ENCODE measurements at places on chromosomes 3 and 15. TPM values are rescaled to one million over a fixed set of nuclear protein-coding genes. Genes with fewer than 3 reads are reported as not detected.

DNA sequence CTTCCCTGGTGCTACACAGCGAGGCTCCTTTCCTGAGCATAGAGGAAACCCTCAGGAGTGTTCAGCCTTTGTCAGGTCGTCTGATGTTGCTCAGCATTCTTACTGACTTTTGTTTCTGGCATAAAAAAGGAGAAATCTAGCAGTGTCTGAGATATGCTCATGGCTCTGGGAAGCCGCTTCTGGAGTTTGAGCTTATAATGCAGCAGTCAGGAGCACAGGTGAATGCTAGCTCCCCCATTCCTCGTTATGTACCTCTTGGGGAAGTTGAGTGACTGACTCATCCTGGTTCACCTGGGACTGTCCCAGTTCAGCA is 49.2 kb upstream of the MYZAP start:
- peaks cover 15% of the 10 kb centered on the region for H3K4me1 ChIP-seq
- no peaks in the 10 kb centered on the region for H3K27me3 ChIP-seq
- no peak overlapping the region for H3K27ac ChIP-seq
- H3K4me3 ChIP-seq = no peak overlapping the region

The MEIS2 gene
- 11.7 TPM for total RNA-seq

DNA sequence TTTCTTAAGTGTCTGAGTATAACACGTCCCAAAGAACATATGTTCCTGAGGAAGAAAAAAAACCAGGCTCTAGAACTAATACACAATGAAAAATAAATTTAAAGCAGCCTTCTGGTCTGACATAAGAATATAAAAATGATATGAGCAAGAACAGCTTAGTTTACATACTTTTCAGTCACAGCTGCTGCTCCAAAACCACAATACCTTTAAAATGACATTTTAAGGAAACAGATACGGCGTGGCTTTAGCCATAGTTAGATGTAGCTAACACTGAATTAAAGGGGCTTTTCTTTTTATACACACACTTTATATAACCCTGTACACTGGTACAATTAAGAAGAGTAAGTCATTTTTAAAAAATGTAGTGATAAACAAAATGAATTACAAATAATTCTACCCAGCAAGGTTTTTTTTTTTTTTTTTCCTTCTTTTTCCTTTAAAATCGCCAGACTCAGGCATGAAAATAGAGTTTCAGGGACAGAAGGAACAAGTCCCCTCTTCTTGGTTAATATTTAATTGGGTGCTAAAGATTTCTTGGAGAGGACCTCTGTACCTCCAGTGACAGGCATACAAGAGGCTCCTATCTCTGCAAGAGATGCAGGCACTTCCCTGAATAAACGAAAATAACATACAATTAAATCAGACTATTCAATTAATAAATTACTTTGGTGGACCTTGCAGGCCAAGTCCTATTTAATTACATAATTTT is 265.6 kb downstream of the FOXP1 start:
- no peaks in the 10 kb centered on the region for H3K36me3 ChIP-seq
- H3K4me1 ChIP-seq = no peaks in the 10 kb centered on the region
- no peaks in the 10 kb centered on the region for H3K27me3 ChIP-seq
- H3K27ac ChIP-seq = no peak overlapping the region
- no peak overlapping the region for H3K4me3 ChIP-seq
- no peak for DNase-seq

DNA sequence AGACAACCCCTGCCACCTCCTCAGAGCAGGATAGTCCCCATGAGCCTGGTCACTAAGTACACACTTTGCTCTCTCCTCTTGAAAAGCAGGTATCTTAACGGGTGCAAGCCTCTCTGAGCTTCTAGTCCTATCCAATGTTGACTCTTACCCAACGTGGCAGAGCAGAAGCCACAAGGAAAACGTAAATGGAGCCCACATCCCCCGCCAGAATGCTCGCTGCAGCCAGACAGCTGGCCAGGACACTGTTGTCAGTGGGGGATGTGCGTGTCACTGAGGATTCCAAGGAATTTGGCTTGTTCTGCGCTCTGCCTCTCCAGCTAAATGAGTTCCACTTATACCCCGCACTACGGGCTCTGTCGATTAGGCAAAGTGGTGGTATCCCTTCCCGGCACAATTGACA is 67.8 kb upstream of the IGF1R start:
- H3K27me3 ChIP-seq = peaks cover 51% of the 10 kb centered on the region
- no peaks in the 10 kb centered on the region for H3K36me3 ChIP-seq

DNA sequence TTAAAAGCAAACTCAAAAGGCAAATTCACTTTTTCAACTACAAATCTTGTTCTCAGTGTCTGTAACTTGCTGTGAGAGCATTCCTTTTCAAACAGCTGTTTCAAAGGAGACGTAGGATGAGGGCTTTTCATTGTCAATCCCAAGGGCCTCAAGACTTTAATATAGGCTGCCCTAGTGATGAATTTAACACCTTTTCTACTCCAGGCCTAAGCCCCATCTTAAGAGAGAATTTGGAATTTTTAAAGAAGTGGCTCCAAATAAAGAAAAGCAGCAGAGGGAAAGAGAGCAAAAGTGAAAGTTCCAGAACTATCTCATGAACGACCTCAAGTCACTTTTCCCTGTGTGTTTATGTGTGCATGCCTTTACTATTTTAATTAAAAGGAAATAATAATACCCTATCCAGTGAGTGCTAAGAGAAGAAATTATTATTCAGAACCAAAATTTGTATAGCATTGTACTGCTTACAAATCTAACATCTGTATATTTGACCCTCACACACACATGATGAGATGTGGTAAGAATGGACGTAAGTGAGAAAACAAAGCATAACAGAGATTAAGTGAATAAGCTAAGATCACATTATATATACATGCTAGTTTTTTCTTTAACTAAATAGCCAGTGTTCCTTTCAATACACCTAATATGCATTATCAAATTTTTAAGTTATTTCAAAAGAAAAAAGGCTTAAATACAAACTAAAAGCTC is 196.4 kb downstream of the VGLL3 start:
- no peaks in the 10 kb centered on the region for H3K4me1 ChIP-seq
- H3K27me3 ChIP-seq = no peaks in the 10 kb centered on the region
- no peaks in the 10 kb centered on the region for H3K36me3 ChIP-seq
- DNase-seq = no peak
- H3K4me3 ChIP-seq = no peak overlapping the region

DNA sequence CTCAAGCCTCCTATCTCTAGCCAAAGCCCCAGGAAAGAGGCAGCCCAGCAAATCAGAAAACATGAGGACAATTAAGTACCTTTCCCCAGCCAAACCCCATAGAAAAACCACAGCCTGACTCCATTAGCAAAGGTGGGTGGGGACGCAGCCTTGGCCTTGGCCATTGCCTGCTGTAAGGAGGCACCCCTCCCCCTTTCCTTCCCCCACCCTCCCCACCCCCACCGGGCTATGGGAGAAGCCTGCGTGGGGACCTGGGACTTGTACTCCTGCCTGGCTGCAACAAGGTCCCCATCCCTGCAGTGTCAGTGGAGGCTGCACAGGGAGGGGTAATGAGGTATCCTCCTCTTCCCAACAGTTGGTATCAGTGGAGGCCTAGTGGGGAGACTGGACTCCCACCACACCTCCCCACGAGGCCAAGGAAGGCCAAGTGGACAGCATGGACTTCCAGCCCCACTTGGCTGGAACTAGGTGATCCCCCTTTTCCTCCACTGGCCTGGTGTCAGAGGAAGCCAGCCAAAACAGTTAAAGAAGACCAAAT is 20.5 kb downstream of the PRR23E start:
- H3K36me3 ChIP-seq = no peaks in the 10 kb centered on the region
- no peak for DNase-seq
- H3K4me1 ChIP-seq = peaks cover 28% of the 10 kb centered on the region
- H3K4me3 ChIP-seq = no peak overlapping the region

GRCh38 chr3:186221760-186222378 is 113.0 kb upstream of the ETV5 start:
- peaks cover 11% of the 10 kb centered on the region for H3K4me1 ChIP-seq
- no peaks in the 10 kb centered on the region for H3K27me3 ChIP-seq
- no peaks in the 10 kb centered on the region for H3K36me3 ChIP-seq
- H3K27ac ChIP-seq = no peak overlapping the region
- no peak for DNase-seq

- no peaks in the 10 kb centered on the region for H3K36me3 ChIP-seq
- no peak for DNase-seq
- H3K4me3 ChIP-seq = no peak within 1 kb of the TSS
- H3K4me1 ChIP-seq = no peaks in the 10 kb centered on the region
Measured at GRCh38 chr15:73442968-73443367, at the start of gene REC114. REC114 (plus strand) TSS chr15:73443164; CDS start chr15:73443186, 22 bp downstream.

The JAGN1 gene
- total RNA-seq = 38.8 TPM

The ONECUT1 gene
- total RNA-seq = not detected

- no peak within 1 kb of the TSS for H3K4me3 ChIP-seq
- no peaks in the 10 kb centered on the region for H3K4me1 ChIP-seq
Measured at GRCh38 chr3:38281895-38282686, at the start of gene SLC22A14. SLC22A14 (plus strand) TSS chr3:38282294; CDS start chr3:38306027, 23,733 bp downstream.

The KLF15 gene
- 32.6 TPM for total RNA-seq

GRCh38 chr15:74789741-74790079 is 7.8 kb downstream of the CSK start:
- peak overlapping the region; percentile 42 for H3K27ac ChIP-seq
- H3K27me3 ChIP-seq = no peaks in the 10 kb centered on the region
- no peak for DNase-seq
- peaks cover 8% of the 10 kb centered on the region for H3K36me3 ChIP-seq

DNA sequence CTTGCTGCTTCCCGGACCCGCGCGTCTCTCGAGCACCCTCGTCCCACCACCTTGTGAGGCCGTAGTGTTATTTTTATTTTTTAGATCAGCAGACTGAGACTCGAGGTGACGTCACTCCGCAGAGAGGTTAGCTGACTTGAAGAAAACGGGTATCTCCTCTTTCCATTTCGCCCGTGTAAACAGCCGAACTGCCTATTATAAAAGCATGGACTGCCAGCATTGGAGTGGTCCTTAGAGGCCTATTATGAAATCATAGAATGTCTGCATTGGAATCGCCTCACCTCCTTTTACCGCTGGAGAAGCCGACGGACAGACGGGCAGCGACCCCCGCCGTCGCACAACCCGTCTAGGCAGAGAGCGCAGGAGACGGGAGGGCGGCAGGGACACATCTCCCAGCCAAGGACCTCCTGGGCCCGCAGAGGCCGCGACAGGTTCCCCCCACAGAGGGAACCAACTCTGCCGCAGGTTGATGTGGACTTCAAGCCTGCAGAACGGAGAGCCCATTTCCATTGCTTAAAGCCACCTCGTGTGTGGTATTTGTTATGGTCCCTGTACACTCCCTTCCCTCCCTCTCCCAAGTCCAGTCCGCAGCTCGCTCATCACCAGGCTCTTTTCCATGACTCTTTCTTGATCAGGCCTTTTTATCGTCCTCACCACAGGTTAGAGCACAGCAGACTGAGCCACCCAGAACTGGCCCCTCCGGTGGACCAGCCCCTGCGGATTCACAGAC is 540 bp upstream of the PPP1R2 start:
- no peaks in the 10 kb centered on the region for H3K36me3 ChIP-seq
- peak overlapping the region; percentile 69 for H3K4me3 ChIP-seq
- H3K4me1 ChIP-seq = peaks cover 25% of the 10 kb centered on the region

DNA sequence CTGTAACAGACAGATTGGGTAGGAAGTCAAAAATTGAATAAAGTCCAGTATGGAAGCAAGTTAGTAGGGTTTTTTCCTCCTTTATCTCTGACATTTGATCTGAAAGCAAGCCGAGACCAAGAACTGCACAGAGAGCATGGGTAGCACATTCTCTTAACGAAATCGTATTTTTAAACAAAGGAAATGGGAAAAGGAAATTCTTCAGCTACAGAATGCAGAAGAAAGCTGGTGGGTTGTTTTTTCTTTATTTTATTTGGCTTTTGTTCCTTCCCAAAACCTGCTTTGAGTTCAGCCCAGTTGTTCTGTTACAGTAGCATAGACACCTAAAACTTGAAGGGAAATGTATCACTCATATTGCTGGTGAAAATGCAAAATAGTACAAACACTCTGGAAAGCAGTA is 397.0 kb downstream of the GBE1 start:
- no peak for DNase-seq
- H3K27me3 ChIP-seq = no peaks in the 10 kb centered on the region
- no peaks in the 10 kb centered on the region for H3K36me3 ChIP-seq
- H3K4me3 ChIP-seq = no peak overlapping the region

The GXYLT2 gene
- 10.7 TPM for total RNA-seq

DNA sequence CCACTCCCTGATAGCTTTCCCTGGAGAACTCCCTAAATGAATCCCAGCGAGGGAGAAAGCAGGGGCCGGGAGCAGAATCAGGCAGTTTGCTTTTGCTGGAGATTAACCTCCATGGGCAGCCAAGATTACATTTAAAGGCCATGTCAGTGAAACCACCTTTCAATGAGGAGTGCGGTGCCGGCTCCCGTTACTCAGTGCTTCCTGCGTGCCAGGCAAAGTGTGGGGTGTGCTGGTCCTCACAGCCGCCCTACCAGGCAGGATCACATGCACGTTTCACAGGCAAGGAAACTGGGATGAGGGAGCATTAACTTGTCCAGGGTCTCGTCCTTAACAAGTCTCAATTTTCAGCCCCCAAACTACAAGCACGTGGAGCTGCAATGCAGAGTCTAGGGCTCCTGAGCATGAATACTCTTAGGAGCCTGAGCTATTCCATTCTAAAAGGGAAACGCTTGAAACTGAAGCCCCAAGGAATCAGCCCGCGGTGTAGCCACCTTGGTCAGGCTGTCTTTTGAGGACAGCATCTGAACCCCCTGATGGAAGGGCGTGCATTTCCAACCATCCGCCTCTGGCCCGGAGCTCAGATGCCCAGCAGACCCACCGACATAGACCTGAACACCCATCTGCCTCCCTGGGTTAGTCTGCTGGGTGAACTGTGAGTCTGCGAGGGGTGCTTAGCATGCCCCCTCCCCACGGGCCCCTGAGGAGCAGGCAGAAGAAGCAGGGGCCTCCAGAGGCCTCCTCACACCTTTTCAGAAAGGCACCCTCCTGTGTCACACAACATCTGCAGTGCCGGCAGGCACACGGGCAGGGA is 5.6 kb downstream of the IGDCC3 start:
- H3K4me1 ChIP-seq = peaks cover 18% of the 10 kb centered on the region
- H3K4me3 ChIP-seq = no peak overlapping the region
- no peaks in the 10 kb centered on the region for H3K36me3 ChIP-seq
- peaks cover 36% of the 10 kb centered on the region for H3K27me3 ChIP-seq
- DNase-seq = no peak

GRCh38 chr15:70259640-70260508 is 162.2 kb upstream of the TLE3 start:
- DNase-seq = no peak
- no peak overlapping the region for H3K27ac ChIP-seq
- H3K27me3 ChIP-seq = no peaks in the 10 kb centered on the region
- H3K4me1 ChIP-seq = peaks cover 13% of the 10 kb centered on the region
- no peak overlapping the region for H3K4me3 ChIP-seq

The UCN2 gene
- 0.49 TPM for total RNA-seq

GRCh38 chr3:4533489-4534443 is 40.6 kb downstream of the ITPR1 start:
- no peak overlapping the region for H3K4me3 ChIP-seq
- no peaks in the 10 kb centered on the region for H3K4me1 ChIP-seq
- H3K27ac ChIP-seq = no peak overlapping the region
- no peaks in the 10 kb centered on the region for H3K36me3 ChIP-seq

- no peak overlapping the region for H3K4me3 ChIP-seq
- H3K36me3 ChIP-seq = no peaks in the 10 kb centered on the region
- no peak overlapping the region for H3K27ac ChIP-seq
- DNase-seq = no peak
- peaks cover 6% of the 10 kb centered on the region for H3K4me1 ChIP-seq
Measured at GRCh38 chr3:160103397-160103796, 114.8 kb downstream of the IL12A start.
